ENCODE measurements at places on chromosomes 16 and 17. TPM values are rescaled to one million over a fixed set of nuclear protein-coding genes. Genes with fewer than 3 reads are reported as not detected.
A peak's percentile ranks its signal among the peaks of the same experiment; 100 is the strongest.

DNA sequence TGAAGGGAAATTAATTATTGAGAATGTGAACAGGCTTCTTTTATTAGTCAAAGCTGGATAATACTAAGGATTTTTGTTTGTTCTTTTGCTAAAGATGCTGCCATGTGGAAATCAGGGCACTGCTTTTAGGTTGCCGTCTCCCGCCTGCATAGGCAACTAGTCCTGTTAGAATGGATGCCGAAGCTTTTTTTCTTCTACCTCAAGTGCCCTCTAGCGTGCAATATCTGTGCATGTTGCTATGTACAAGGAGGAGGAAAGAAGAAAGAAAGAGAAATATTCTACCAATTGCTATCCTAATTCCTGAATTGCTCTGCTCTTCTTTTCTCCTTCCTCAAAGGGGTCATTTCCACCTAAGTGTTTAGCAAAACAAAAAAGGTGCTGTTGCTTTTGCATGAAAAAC lies 5.2 kb upstream of the CDH8 start:
- H3K27me3 ChIP-seq: no peaks in the 10 kb centered on the region
- H3K4me3 ChIP-seq: no peak overlapping the region
- H3K4me1 ChIP-seq: no peaks in the 10 kb centered on the region

DNA sequence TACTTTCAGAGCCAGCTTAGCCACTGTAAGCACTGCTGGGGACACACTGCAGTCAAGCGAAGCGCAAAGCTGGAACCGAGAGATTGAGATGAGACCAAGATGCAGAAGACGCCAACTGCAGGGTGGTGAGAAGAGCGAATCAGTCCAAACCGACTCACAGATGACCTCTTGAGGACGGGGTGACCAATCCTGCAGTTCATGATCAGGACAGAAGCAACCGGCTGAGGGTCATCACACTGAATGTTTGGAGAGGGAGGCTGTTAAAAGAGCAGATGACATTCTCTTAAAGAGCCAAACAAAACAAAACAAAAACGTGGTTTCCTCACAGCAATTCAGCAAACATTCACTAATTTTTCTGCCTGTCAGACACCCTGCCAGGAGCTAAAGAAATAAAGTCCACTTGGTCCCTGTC lies 8.5 kb downstream of the HASPIN start:
- H3K36me3 ChIP-seq: no peaks in the 10 kb centered on the region
- no peaks in the 10 kb centered on the region for H3K27me3 ChIP-seq
- no peaks in the 10 kb centered on the region for H3K4me1 ChIP-seq
- H3K4me3 ChIP-seq: no peak overlapping the region
- no peak overlapping the region for H3K27ac ChIP-seq
- no peak for DNase-seq

The AP1G1 gene
- 75.5 TPM for total RNA-seq

DNA sequence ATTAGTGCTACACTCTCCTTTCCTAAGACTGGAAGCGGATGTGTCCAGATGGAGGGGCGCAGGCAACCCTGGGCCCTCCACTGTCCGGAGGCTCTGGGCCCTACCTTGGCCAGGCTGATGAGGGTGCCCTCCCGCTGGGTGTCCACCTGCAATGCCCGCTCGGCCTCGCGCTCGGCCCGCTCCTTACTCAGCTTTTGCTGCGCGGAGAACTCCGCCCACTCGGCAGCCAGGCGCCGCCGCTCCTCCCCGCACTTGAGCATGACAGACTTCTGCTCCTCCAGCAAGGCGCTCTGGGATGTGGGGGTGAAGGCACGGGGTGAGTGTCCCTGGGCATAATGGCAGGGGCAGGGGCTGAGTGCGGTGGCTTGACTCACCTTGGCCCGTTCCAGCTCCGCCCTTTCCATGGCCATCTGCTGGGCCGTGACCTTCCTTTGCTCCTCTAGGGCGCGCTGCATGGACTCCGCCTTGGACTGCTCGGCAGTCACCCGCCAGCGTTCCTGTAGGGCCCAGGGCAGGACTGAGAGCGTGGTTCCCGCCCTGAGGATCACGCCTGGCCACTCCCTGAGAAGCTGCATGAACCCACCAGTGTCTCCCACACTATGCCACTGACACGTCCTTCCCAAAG lies 10.1 kb upstream of the MRPL38 start:
- H3K4me3 ChIP-seq: no peak overlapping the region
- H3K27ac ChIP-seq: no peak overlapping the region
- H3K4me1 ChIP-seq: peaks cover 7% of the 10 kb centered on the region

DNA sequence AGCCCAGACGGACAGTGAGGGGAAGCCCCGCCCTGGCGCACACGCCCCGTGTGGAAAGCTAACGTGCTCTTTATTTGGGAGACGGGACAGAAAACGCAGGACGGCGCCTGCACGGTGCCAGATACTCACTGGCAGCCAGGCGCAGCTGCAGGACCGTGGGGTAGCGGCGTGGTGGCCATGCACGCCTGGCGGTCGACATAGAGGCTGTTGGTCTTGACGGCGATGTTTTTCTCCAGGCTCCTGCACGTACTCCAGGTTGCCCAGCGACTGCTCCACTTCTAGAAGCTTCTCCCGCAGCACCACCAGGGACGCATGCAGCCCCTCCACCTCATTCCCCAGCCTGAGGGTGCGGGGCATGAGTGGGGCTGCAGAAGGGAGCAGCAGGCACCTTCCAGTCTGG lies 5.1 kb upstream of the C1QTNF8 start:
- H3K4me3 ChIP-seq: no peak overlapping the region
- H3K27ac ChIP-seq: no peak overlapping the region
- no peaks in the 10 kb centered on the region for H3K36me3 ChIP-seq
- peaks cover 13% of the 10 kb centered on the region for H3K27me3 ChIP-seq
- H3K4me1 ChIP-seq: peaks cover 8% of the 10 kb centered on the region
- DNase-seq: no peak

The SLC5A11 gene
- total RNA-seq: not detected

The FAM20A gene
- total RNA-seq: 60.3 TPM

The TM4SF5 gene
- total RNA-seq: not detected

DNA sequence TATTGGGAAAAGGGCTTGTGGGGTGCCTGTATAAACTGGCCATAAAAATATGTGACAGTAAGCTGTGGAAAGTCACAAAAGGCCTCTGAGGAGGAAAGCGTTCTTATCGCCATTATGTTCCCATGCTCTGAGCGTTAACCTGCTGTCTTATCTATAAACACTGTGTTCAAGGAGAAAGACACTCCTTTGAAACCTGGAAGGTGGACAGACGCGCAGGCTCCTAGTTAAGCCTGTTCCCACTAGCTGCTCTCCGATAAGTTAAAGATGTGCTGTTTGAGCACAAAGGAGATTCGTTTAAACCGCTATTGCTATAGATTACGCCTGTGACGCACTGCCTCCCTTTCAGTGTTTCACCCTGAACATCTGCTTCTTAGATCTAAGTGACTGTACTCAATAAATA lies 5.2 kb downstream of the ALOX12B start:
- H3K4me1 ChIP-seq: peaks cover 18% of the 10 kb centered on the region
- DNase-seq: no peak
- no peak overlapping the region for H3K4me3 ChIP-seq
- H3K27ac ChIP-seq: no peak overlapping the region

GRCh38 chr16:79283578-79283977 lies 317.0 kb downstream of the MAF start:
- no peaks in the 10 kb centered on the region for H3K27me3 ChIP-seq
- H3K27ac ChIP-seq: no peak overlapping the region
- H3K4me3 ChIP-seq: no peak overlapping the region
- H3K36me3 ChIP-seq: no peaks in the 10 kb centered on the region
- H3K4me1 ChIP-seq: peaks cover 4% of the 10 kb centered on the region
- DNase-seq: no peak

DNA sequence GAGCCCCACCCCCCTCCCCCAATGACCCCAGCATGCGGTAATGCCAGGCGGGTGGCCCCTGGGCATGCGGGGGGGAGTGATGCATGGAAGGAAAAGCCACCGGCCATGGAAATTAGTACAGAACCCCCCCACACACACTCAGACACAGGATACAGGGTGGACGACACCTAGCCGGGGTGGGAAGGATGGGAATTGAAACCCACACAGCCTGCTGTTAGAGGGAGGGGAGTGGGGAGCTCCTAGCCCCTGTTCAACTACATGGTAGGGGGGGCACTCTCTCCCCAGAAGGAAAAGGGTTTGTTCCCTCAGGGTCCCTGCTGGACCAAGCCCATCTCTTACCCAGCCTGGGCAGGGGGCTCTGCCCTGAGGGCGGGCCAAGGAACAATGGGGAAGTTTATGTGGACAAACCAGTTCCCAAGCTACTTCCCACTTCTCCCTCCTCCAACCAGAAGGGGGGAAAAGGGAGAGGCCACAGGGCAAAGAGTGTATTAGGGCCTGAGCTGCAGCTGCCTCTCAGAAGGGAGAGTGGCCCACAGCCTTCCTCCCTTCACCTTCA lies 5.2 kb downstream of the TMUB2 start:
- DNase-seq: no peak
- H3K4me3 ChIP-seq: no peak overlapping the region
- H3K4me1 ChIP-seq: peaks cover 29% of the 10 kb centered on the region
- H3K36me3 ChIP-seq: peaks cover 59% of the 10 kb centered on the region

DNA sequence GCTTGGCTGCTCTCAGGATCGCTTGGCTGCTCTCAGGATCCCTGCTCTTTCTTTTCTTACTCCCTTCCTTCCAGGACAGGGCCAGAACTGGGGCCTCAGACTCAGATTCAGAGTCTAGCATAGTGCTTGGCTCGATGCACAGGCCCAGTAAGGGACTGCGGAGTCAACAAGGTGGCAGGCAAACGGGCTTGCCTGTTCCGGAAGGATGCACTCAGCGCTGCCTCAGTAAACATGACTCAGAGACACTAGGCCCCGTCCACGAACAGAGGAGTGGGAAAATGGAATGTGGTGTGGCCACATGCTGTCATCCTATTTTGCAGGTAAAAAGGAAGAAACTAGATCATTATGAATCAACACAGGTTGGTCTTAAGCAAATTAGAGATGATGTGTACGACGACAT lies 9.8 kb downstream of the SPHK1 start:
- no peaks in the 10 kb centered on the region for H3K27me3 ChIP-seq
- no peak for DNase-seq
- no peak overlapping the region for H3K27ac ChIP-seq
- no peaks in the 10 kb centered on the region for H3K4me1 ChIP-seq

DNA sequence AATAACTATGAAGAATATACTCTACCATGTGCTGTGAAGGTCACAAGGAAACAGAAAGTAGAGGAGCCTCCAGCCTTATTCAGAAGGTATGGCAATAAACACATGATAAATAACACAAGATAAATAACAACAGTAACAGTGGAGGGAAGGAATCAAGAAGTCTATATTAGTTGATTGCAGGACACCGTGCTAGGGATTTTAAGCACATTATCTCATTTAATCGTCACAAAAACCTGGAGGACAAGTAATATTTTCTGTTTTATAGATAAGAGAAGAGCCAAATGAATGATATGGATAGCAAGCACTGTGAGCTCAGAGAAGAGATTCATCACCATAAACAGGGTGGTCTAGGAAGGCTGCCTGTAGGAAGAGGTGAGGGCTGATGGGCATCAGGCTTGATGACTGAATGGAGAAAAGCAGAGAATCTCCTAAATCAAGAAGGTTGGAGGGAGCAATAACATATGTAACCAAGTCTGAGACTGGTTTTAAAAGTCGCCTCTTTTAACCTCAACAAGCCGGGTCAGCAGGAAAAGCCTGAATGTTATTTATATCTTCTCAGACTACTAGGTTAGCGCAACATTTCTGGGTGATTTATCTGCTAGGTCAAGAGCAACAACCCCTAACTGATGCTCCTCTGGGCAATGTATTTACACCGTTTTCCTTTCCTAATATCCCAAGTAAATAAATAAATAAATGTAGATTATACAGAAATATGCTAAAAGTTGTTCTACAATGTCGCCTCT lies 8.3 kb downstream of the TOM1L2 start:
- no peak overlapping the region for H3K27ac ChIP-seq
- H3K4me1 ChIP-seq: peaks cover 20% of the 10 kb centered on the region
- DNase-seq: no peak
- H3K36me3 ChIP-seq: no peaks in the 10 kb centered on the region
- no peaks in the 10 kb centered on the region for H3K27me3 ChIP-seq
- no peak overlapping the region for H3K4me3 ChIP-seq

The TBX21 gene
- total RNA-seq: 3.2 TPM

- no peak for DNase-seq
- no peaks in the 10 kb centered on the region for H3K27me3 ChIP-seq
- H3K27ac ChIP-seq: no peak overlapping the region
- H3K4me3 ChIP-seq: no peak overlapping the region
Observed at GRCh38 chr16:58884141-58884540, 150.0 kb upstream of the GOT2 start.

DNA sequence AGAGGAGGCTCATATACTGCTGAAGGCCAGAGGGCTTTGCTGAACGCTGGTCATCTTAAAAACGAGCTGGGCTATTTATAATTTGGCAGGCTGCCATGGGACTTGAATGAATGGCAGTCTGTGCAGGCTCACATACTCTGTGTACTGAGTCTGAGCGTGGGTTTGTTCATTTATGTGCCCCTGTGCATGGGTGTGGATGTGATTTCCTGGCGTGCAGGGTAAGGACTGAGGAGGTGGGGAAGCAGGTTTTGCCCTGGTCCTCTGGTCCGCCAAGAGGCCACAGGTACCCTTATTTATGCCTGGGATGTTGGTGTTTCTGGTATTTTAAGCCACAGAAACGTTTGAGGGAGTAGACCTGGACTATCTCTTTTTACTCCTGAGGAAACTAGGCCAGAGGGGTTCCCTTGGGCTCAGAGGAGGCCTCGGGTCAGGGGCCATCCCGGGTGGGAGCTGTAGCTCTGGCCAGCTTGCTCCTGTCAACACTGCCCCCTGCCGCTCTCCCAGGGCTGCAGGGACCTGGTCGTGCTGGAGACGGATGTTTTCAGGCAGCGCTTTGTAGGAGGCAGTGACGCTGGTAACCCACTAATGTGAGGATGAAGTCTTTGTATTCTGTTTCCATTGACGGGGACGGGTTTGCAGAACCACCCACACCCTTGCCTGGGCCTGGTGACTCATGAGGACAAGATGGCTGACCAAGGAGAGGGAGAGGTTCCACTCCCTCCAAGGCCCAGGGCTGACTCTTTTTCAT lies 184.4 kb downstream of the MSI2 start:
- H3K4me1 ChIP-seq: peaks cover 8% of the 10 kb centered on the region
- H3K27ac ChIP-seq: no peak overlapping the region
- H3K4me3 ChIP-seq: no peak overlapping the region
- DNase-seq: peak; percentile 37
- H3K36me3 ChIP-seq: no peaks in the 10 kb centered on the region

- peaks cover 61% of the 10 kb centered on the region for H3K36me3 ChIP-seq
- DNase-seq: no peak
- H3K27me3 ChIP-seq: no peaks in the 10 kb centered on the region
- H3K4me1 ChIP-seq: no peaks in the 10 kb centered on the region
Observed at GRCh38 chr16:85665929-85666328, 22.8 kb downstream of the GINS2 start.

- no peaks in the 10 kb centered on the region for H3K4me1 ChIP-seq
- H3K36me3 ChIP-seq: no peaks in the 10 kb centered on the region
- no peaks in the 10 kb centered on the region for H3K27me3 ChIP-seq
- H3K4me3 ChIP-seq: no peak overlapping the region
- H3K27ac ChIP-seq: no peak overlapping the region
Observed at GRCh38 chr16:7408700-7409365, 76.2 kb downstream of the RBFOX1 start.

Data from upper lobe of left lung (tissue), 6 donors.